ENCODE measurements at places on chromosomes 7 and 10.

GRCh38 chr10:23693501-23693901, 254.6 kb downstream of the OTUD1 start:
- no peak for DNase-seq

DNA sequence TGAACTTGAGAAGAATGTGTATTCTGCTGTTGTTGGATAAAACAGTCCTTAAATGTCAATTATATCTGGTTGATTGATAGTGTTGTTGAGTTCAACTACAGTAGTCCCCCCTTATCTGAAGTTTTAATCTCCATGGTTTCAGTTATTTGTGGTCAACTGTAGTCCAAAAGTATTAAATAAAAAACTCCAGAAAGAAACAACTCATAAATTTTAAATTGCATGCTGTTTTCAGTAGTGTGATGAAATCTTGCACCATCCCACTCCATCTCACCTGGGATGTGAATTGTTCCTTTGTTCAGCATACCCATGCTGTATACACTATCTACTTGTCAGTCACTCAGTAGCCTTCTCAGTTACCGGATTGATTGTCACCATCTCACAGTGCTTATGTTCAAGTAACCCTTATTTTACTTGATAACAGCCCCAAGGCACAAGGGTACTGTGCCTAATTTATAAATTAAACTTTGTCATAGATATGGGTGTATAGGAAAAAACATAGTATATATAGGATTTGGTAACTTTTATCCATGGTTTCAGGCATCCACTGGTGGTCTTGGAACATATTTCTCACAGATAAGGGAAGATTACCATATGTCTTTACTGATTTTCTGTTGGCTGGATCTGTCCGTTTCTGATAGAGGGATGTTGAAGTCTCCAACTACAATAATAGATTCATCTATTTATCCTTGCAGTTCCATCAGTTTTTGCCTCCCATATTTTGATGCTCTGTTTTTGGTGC, 57.1 kb downstream of the AOAH start:
- DNase-seq = no peak

DNA sequence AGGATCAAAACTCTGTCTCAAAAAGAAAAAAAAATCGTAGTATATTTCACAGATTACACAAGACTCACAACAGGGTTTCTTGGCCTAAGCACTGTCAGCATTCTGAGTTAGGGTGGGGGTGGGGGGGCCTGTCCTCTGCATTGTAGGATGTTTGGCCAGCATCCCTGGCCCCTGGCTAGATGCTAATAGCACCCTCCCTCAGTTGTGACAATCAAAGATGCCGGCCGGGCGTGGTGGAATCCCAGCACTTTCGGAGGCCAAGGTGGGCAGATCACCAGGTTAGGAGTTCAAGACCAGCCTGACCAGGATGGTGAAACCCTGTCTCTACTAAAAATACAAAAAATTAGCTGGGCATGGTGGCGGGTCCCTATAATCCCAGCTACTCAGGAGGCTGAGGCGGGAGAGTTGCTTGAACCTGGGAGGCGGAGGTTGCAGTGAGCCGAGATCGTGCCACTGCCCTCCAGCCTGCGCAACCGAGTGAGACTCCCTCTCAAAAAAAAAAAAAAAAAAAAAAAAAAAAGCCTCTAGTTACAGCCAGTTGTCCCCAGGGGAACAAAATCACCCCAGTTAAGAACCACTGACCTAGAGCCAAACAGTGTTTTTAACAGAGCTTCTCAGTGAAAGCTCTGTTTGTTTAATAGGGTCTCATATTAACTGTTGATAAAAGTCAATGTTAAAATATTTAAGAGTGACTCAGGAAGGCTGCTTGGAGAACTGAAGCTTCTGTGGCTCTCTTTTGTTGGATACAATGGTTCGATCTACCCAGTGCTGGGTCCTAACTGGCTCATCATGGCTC, 161.0 kb upstream of the FAM171A1 start:
- no peak for DNase-seq

DNA sequence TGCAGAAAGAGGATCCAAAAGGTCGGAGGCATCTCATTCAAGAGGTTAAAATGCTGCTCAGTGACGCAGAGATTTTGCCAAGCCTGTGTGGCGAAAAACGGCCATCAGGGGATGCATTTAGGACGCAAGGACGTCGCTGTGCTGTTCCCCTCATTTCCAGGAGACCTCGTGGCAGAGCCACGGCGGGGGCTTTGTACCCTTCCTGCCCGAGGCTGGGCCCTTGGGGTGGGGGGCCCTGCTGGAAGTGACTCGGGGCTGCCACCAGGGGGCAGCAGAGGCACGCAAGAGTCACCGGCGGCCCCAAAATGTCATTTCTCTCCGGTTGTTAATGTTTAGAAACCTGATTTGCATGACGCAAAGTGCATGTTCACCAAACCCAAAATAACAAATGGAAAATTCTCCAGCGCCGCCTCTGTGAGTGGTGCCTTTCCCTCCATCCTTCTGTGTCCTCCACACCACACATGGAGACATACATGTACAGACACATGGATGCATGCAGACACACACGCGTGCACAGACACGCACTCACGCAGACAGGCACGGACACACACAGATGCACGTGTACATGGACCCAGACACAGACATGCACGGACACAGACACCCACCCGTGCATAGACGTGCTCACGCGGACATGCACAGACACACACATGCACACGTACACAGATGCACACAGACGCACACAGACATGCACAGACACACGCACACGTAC, 51.0 kb upstream of the NKX6-2 start:
- no peak for DNase-seq

- no peak for DNase-seq
Measured at GRCh38 chr7:49927631-49928030, 154.2 kb downstream of the VWC2 start.

DNA sequence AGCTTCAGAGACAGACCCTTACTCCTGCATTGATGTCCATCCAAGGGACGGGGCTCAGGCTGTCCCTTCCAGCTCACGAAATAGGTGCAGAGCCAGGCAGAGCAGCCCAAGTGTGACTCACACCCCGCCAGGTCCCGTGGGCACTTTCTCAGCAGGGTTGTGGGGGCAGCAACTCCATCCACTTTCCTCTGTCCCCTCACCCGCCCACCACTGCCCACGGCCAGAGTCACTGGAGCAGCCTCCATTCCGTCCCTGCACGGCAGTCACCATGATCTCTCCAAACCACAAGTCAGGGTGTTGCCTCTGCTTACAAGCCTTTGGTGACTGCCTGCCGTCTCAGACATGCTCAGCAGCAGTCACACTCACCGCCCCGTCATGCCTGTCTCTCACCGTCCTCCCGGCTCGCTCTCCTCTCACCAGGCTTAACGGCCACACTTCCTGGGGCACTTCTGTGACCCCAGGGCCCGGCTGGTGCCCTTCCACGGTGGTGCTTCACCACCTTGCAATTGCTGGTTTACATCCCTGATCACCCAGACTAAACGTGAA, 39.3 kb downstream of the CALML3 start:
- no peak for DNase-seq

GRCh38 chr7:47332681-47333553, 249.0 kb downstream of the TNS3 start:
- no peak for DNase-seq

GRCh38 chr7:33674804-33675411, 230.4 kb upstream of the BMPER start:
- DNase-seq = no peak

- no peak for DNase-seq
Measured at GRCh38 chr10:117993166-117993565, 53.6 kb downstream of the RAB11FIP2 start.

DNA sequence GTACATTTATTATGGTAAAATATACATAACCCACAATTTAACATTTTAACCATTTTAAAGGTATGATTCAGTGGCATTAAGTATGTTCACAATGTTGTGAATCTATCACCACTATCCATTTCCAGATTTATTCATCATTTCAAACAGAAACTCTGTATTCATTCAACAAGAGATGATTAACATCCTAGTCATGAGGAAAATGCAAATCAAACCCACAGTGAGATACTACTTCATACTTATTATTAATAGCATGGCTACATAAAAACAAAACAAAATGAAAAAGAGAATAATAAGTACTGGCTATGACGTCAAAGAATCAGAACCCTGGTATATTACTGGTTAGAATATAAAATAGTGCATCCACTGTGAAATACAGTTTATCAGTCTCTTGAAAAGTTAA, 386.6 kb upstream of the POM121L12 start:
- DNase-seq = no peak

- DNase-seq = no peak
Measured at GRCh38 chr10:94991243-94991888, 52.9 kb downstream of the CYP2C9 start.

DNA sequence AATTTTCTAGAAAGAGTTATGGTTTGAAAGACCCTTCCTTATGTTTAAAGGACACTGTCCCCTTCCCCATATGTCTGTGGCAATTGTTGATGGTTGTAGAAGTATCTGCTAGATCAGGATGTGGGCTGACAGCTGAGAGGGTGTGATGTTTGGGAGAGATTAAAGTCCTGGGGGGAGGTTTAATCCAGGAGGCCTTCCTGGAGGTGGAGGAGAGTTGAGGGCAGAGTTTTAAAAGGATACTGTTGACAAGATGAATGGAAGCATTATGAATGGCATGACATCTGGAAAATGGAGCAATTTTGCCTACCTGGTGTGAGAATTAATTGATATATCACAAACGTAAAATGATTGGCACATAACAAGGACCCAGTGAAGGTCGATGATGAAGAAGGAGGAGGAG, 32.9 kb upstream of the SMC3 start:
- no peak for DNase-seq

DNA sequence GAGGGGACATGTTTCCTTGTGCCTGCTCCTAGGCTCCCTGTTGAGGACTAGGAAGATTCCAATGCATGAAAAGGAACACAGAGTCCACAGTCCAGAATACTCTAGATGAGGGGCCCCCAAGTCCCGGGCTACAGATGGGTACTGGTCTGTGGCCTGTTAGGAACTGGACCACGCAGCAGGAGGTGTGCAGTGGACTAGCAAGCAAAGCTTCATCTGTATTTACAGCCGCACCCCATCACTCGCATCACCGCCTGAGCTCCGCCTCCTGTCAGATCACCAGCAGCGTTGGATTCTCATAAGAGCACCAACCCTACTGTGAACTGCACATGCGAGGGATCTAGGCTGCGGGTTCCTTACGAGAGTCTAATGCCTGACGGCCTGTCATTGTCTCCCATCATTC, 233.0 kb upstream of the MKLN1 start:
- DNase-seq = no peak

GRCh38 chr7:16594061-16594460, 51.5 kb downstream of the ANKMY2 start:
- DNase-seq = no peak

- DNase-seq = peak; percentile 35
Measured at GRCh38 chr7:95684037-95684436, 87.7 kb upstream of the PDK4 start.

DNA sequence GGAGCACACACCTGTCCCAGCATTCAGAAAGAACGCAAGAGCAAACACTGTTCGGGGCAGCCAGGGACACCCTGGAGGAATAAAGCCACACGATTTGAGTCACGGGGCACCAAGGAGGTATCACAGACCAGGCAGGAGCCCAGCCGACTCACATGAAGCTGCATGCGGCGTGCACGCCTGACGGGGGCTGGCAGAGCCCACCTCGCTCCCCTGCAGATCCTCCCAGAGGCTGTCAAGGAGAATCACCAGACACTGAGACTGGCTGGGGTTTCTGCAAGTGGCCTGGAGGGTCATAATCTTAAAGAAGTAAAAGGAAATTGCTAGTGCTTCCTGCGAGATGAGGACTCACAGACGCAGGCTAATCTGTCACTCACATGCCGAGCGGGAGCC, 61.6 kb downstream of the TCERG1L start:
- no peak for DNase-seq

DNA sequence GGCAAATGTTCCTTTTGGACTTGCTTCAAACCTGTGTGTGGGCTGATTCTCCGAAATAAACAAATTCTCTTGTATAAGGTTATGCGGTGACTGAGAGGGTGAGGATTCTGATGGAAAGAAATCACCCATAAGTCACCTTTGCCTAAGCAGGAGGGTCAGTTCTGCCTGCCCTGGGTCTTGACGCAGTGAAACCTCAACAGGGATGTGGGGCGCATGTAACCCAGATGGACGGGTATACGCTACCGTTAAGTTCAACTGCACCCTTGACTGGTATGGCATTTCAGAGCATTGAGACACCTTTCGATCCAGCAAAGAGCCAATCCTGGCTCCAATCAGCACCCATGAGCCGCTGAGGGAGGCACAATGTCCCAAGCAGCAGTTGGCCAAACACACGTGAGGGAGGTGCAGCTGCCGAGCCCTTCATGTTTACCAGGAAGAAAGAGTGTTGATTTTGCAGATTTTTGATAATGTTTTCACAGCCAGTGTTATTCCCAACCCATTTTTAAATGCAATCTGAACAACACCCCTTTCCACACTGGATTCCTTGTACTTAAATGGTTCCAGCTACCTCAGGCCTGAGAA, 48.1 kb downstream of the SORBS1 start:
- no peak for DNase-seq

GRCh38 chr7:21946222-21946709, 567 bp upstream of the CDCA7L start:
- peak; percentile 54 for DNase-seq

- no peak for DNase-seq
Measured at GRCh38 chr10:59553162-59553900, 156.3 kb downstream of the SLC16A9 start.

DNA sequence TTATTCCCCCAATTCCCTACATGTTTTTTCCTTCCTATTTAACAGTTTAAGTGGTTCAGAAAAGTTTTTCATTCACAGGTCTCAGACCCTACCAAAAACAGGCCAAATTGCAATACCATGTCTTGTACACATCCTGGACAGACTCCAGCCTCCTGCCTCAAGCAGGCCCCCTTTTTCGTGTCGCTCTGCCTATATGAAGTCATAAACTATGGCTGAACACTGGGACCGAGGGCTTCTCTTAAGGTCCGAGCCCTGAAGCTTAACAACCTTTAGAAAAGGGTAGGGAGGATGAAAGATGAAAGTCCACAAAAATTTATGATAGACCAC, 1.4 kb downstream of the FBXW4 start:
- DNase-seq = no peak

DNA sequence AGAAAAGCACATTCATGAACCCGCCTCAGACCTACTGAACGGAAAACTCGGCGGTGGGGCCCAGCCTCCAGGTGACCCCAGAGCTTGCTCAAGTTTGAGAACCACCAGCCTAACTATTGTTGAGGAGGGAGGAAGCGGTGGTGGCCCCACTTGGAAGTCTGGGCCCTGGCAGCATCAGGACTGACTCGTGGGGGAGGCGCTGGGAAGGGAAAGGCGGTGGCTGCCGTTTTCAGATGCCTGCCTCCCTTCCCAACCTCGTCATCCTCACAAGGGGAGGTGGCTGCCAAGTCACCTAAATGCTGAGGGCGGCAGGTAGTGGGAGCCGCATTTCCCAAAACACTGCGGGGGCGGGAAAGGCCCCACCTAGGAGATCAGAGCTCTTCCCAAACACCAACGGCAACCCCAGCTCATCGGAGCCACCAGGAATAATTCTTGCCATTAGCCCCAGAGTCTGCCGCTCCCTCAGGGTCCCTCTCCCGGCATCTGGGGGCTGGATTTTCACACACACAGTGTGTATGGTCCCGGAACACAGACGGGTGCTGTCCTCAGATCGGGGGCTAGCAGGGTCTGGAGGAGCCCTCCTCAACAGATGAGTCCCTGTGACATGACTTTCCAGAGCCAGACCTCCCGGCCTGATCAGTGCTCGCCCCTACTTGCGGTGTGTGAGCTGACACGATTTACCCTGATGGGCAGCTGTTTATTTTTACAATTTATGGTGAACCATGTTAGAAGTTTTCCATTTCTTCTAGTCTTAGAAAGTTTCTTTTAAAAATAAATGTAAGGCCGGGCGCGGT, 31.3 kb downstream of the PRKAG2 start:
- no peak for DNase-seq

Measured in NCI-H1092 treated with DMSO at 0.1 percent for 48 hours (cell line).